ENCODE measurements at places on chromosomes 13 and 19. TPM values are rescaled to one million over a fixed set of nuclear protein-coding genes. Genes with fewer than 3 reads are reported as not detected.

Gene ZNF610
- total RNA-seq = 4.8 TPM

Gene NRTN
- total RNA-seq = 0.07 TPM

Gene ZNF808
- total RNA-seq = 24.8 TPM

Gene OR7C1
- total RNA-seq = not detected

Gene SSC5D
- total RNA-seq = 40.5 TPM

Gene DNAAF3
- total RNA-seq = 0.10 TPM

Gene TMEM38A
- total RNA-seq = 5.1 TPM

Measured in smooth muscle cell of the pulmonary artery (primary cell).